ENCODE measurements at places on chromosomes 6 and 20.

DNA sequence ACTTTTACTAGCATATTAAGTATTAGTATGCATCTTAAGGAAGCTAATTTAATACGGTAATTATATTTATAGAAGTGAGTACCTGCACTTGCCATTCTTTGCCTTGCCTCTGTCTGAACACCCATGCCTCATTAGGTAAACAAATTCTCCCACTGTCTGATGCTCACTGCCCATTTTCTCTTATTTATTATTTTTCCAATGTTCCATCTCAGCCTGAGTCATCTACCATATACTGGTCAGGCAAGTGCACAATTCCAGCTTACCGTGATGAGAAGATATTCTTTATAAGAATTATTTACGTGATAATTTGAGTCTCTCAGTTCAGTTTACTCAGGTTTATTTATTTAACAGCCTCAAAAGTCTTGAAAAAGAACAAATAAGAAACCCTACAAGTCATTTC lies 619.2 kb upstream of the EYS start:
- no peak for DNase-seq

DNA sequence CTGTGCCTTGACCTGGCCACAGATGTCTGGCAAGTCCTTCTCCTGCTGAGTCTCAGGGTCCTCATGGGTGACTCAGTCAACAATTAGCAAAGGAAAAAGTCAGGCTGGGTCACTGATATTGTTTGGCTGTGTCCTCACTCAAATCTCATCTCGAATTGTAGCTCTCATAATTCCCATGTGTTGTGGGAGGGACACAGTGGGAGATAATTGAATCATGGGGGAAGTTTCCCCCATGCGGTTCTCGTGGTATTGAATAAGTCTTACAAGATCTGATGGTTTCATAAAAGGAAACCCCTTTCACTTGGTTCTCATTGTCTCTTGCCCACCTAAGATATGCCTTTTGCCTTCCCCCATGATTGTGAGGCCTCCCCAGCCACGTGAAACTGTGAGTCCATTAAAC lies 45.7 kb downstream of the PREX1 start:
- no peak for DNase-seq

DNA sequence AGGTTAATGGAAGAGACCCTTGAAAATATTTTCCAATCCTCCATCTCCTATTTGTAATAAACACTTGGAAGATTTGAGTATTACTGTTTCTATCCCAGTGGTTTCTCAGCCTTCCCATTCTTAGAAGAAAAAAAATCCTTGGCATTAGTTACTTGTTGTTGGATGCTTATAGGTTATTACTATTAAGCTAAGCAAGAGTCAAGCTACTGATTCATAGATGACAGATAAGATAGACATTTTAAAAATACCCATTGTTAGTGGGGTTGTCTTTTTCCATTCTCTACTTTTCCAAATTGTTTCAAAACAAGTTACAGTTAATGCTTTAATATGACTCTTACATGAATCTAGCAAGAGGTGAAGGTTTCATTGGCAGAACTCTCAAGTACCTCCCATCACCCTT lies 158.5 kb downstream of the HIVEP2 start:
- DNase-seq = no peak

- no peak for DNase-seq
Observed at GRCh38 chr6:62797190-62797589, 414.1 kb upstream of the FKBP1C start.

GRCh38 chr6:152746172-152746553 lies 4.4 kb upstream of the VIP start:
- no peak for DNase-seq

- DNase-seq = no peak
Observed at GRCh38 chr6:32252331-32253009, 28.6 kb upstream of the NOTCH4 start.

DNA sequence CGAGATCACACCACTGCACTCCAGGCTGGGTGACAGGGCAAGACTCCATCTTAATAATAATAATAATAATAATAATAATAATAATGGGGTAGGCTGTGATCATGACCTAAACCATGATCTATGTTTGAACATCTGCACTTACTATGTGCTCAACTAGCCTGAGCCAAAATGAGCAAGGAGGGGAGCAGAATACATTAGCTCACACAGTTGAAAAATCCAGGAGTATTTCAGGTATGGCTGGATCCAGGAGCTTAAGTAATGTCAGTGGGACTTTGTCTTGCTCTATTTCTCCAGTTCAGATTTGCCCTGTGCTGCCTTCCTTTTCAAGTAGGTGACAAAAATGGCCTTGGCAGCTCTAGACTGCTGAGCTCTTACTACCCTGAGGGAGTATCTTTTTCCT lies 32.7 kb upstream of the SLC9A8 start:
- no peak for DNase-seq

GRCh38 chr20:16404171-16404570 lies 169.1 kb downstream of the KIF16B start:
- no peak for DNase-seq

DNA sequence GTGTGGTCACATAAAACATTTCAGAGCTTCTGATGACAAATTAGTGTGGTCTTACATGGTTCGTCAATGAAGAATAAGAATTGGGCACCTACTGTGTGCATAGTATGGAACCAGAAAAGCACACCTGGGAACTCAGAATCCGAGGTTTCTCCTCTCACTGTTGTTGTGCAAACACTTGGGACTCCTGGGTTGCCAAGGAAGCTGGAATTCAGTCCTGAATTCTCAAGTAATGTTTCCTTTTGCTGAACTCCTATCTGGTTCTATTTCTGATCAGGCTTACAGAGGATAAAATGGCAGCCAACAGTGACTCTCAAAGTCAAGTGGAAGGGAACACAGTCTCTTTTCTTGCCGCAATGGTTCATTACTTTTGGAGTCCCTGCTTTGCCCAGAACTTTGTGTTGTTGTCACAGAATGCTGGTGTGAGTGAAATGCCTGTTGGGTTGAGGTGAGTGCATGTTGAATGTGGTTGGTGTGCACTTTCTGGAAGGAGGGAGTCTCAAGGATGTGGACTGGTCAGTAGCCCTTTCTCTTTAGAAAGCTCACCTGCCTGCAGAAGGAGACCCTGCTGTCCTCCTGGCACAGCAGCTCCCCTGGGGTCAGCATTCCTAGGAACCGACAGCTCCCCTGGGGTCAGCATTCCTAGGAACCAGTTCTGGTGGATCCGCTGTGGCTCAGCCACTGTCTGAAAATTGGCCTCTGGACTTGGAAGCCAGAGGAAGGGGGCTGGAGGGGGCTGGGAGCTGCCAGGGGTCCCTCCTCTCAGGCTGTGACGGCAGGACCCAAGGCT lies 1.4 kb downstream of the UNC93A start:
- no peak for DNase-seq

DNA sequence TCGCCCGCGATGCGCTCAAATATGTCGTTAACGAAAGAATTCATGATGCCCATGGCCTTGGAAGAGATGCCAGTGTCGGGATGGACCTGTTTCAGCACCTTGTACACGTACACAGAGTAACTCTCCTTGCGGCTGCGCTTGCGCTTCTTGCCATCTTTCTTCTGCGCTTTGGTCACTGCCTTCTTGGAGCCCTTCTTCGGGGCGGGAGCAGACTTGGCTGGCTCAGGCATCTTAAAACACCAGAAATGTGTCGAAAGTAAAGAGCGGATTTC lies 36.4 kb downstream of the HFE start:
- DNase-seq = peak; percentile 55

DNA sequence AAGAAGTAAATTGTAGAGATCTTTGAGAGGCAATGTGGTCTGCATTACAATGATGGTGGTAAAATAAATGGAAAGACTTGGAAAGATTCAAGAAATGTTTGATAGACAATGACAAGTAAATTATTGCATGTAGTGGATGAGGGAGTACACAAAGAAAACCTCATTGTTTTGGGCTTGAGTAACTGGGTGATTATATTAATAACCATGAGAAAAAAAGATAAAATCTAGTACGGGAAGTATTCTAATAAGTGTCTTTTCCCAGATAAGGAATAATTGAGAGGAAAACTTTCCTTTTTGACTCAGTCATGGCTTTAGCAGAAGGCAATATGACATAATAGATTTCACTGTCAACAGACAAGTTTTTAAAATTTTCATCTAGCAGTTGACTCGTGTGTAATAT lies 993.0 kb downstream of the EYS start:
- DNase-seq = no peak

DNA sequence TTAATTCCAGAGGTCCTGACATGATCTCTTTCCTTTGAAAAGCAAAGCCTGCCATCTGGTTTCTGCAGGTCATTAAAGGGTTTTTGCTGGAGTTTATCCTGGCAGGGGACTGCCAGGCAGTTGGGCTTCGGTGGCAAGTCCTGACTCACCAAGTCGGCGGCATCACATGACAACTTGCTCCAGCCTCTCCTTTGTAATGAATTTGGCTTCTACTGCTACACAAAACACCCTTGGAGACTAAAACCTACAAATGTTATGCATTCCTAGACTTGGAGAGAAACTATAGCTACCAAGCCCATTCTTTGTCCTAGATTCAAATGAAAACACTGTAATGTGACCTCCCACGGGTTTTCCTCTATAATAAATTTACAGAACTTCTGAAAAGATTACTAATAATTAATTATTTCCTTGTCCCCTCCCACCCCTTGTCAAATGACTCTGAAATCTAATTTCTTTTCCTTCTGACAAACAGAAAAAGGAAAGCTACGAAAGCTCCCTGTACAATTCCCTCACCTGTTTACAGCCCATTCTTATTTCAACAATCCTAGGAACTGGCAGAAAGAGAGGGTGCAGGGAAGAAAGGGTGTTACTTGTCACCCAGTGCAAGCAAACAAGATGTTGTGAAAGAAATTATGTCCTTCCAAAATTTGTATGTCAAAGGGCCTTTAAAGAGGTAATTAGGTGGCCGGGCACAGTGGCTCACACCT lies 62.9 kb downstream of the QRSL1 start:
- no peak for DNase-seq

DNA sequence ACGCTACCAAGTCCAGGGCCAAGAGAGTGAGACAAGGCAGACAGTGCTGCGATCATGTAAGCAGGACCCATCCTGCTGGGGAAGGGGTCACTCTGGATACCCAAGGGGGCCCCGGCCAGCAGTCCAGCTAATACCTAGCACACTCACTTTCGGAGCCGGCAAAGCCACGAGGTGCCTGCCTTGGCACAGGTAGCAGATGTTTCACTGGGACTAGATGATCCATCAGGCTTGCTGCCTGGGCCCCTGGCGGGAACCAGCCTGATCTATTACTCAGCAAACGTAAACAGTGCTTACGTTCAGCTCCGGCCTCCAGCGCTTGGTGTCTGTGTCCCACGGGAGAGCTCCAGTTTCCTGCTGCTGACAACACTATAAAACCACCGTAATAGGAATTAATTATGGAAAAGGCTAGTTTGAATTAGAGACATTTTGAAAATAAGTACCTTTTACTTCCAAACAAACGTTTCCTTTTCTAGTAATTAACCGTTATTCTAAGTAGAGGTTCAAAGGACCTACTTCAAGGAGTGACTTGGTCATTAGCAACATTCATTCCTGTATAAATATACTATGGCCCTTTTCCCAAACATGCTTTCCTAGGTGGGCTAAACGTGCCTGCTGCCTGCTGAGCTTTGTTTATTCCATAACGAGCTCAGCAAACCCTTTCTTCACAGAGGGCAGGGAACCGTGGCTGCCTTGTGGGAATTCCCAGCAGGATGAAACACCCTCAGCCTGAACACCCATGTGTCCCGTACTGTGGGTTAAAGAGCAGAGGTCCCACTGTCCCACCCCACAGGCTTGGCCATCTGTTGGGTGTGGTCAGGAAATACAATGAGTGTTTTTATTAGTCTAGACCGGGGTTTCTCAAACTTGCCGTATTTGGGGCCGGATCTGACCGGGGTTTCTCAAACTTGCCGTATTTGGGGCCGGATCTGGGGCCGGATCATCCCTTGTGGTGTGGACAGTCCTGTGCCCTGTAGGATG lies 18.4 kb downstream of the SLC22A23 start:
- DNase-seq = no peak

- no peak for DNase-seq
Observed at GRCh38 chr20:37397076-37397953, 51.4 kb downstream of the SRC start.

DNA sequence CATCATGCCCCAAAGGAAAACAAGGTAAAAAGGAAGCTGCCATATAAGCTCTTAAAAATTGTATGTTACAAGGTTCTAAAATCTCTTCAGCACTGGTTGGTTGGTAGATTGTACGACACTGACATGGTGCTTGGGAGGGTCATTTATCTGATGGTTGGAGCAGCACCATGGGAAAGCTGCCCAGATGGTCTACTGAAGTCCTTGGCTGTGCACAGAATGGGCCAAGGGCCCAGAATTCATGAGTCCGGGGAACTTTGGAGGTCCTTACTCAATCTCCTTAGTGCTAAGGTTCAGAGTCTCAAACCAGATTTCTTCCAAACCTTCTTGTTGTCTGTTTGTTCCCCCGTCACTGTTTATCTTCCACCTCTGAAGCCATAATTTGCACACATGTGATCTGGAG lies 314.4 kb downstream of the ESR1 start:
- no peak for DNase-seq

DNA sequence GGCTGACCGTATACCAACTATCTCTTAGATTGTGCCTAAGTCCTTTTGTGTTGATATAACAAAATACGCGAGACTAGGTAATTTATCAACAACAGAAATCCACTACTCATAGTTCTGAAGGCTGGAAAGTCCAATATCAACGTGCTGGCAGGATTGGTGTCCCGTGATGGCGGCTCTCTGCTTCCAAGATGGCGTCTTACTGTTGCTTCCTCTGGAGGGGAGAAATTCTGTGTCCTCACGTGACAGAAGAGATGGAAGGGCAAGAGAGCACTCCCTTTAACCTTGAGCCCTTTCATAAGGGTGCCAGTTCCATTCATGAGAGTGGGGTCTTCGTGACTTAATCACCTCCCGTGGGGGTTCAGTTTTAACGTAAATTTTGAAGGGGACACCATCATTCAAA lies 28.1 kb downstream of the RNF144B start:
- DNase-seq = no peak

DNA sequence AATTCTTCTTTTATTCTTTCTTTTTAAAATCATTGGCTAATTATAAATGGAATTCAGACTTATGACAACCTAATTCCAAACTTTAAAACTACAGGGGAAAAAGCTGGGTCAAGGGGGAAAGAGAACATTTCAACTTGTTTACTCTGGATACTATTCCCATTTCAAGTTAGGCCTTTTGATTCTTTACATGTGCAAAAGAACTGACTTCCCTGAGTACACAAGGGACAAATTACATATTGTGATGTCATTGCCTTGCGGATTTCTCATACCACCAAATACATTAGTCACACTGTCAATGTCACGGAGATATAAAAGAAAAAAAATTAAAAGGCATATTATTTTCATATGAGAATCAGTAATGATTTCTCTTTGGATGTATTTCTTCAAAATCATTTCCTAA lies 96.5 kb upstream of the TBX18 start:
- DNase-seq = no peak

GRCh38 chr6:37516920-37517405 lies 17.3 kb upstream of the CCDC167 start:
- DNase-seq = no peak

GRCh38 chr6:34958734-34959133 lies 69.7 kb downstream of the ANKS1A start:
- DNase-seq = no peak

DNA sequence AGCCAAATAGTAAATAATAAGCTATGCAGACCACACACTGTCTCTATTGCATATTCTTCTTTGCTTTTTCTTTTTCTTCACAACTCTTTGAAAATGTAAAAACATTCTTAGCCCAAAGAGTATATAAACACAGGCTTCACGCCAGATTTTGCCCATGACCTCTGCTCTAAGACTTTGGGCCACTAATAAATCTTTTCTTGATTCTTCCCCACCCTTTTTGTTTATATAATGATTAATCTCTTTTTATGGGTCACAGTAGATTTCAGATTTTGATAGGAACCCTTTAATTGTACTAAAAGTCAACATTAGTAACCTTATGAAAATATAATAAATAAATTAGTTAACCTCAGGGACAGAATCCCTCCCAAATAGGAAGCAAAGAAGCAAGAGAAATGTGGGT lies 15.8 kb upstream of the ENPP5 start:
- no peak for DNase-seq

Data from CD4-positive, alpha-beta T cell (primary cell).